ENCODE measurements at places on chromosomes 4 and X.

DNA sequence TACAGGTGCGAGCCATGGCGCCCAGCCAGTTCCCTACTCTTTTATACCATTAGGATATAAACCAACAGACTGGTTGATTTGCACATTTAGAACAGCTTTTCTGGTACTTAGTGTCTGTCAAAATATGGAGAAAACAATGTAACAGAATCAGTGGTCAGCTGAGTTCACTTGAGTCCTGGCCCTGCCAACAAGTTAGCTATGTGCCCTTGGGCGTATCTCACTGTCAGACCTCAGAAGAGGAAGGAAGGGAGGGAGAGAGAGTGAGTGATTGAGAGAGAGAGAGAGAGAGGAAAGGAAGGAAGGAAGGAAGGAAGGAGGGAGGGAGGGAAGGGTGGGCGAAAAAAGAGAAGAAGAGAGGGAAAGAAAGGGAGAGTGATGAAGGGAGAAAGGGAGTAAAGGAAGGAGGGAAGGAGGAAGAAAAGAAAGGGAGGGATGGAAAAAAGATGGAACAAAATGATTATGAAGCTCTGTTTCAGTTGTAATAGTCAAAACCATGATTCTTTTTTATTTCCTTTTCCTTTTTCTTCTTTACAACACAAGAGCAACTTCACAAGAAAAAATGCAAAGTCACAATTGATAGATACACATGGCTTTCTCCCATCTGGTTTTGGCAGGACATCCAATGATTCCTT, 55.7 kb upstream of the PDGFRA start:
- DNase-seq = no peak

GRCh38 chr4:26173619-26174018, 147.2 kb upstream of the RBPJ start:
- peak; percentile 51 for DNase-seq

GRCh38 chr4:3438847-3439180, 3.0 kb upstream of the HGFAC start:
- no peak for DNase-seq

- DNase-seq = no peak
Observed at GRCh38 chr4:186688150-186688943, 35.3 kb downstream of the FAT1 start.

- no peak for DNase-seq
Observed at GRCh38 chr4:13542577-13543031, 1.7 kb downstream of the NKX3-2 start.

GRCh38 chr4:137678796-137679195, 146.5 kb upstream of the PCDH18 start:
- DNase-seq = no peak

- no peak for DNase-seq
Observed at GRCh38 chr4:1222036-1222789, 26.7 kb downstream of the CTBP1 start.

DNA sequence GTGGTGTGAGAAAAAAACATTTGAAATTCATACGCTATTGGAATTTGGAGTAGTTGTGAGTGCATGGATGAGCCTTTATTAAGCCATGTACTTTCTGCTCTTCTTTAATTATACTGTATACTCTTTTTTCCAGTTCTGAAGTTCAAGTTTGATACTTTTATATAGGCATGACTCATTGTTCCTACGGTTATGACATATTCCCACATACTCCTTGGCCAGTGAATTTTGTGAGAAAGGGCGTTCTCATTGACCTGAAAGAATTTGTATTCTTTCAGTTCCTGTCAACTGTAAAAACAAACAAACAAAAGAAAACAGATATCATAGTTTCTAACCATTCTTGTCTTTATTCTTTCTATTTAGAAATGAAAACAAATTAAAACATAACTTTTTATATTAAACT, 407.3 kb downstream of the MAPK10 start:
- no peak for DNase-seq

- DNase-seq = peak; percentile 45
Observed at GRCh38 chr4:2763511-2763967, 7.4 kb upstream of the TNIP2 start.

- no peak for DNase-seq
Observed at GRCh38 chr4:6591313-6591712, 16.3 kb downstream of the MAN2B2 start.

- no peak for DNase-seq
Observed at GRCh38 chrX:36062778-36063177, 143.2 kb downstream of the CFAP47 start.

DNA sequence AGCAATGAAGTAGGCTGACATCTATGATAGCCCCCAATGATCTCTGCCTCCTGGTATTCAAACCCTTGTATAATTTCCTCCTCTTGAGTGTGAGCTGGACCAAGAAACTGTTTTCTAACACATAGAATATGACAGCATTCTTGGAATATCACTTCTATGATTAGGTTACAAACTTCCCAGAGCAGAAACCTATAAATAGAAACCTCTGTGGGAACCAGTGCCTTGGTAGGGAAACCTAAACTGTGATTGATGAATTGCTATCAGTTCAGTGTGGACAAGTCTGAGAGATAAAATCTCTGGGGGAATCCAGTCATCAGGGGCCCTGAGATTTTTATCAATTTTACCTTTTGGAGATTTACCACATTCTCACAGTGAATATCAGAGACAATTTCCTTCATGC, 756.5 kb upstream of the AGA start:
- DNase-seq = no peak

DNA sequence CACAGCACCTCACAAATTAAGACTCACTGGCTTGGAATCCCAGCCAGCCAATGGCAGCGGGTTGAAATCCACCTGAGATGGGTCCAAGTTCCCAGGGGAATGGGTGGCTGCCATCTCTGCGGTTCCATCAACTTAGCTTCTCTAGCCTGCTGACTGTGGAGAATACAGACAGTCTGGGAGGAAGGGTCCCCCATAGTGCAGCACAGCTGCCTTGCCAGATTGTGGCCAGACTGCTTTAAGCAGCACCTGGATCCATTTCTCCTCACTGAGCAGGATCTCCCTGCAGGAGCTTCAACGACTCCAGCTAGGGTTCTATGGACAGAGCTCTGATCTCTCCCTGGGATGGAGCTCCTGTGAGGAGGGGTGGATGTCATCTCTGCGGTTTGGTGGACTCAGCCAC, 51.8 kb downstream of the DCK start:
- no peak for DNase-seq

DNA sequence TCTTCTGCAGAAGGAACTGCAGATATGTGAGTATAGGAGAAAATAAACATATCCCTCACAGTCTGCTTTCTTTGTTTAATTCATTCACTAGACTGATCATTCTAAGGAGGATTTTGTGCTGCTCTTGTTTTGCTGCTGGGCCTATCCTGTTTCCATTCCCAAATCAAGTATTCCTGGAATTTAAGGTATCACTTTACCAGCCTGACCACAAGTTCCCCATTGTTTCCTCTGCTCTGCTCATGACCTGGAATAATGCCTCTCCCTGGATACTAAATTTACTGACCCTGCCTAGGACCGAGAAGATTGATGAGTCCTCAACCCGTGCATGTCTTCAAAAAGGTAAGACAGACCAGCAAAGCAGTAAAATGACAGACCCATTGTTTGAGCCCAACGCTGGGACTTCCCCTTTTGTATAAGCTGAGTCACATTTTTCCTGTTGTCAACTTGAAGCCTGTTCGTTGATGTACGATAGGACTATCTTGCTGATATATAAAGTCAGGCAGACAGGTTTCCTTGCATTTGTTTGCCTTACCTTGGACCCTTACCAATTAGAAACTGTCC, 85.5 kb upstream of the TET2 start:
- DNase-seq = no peak

DNA sequence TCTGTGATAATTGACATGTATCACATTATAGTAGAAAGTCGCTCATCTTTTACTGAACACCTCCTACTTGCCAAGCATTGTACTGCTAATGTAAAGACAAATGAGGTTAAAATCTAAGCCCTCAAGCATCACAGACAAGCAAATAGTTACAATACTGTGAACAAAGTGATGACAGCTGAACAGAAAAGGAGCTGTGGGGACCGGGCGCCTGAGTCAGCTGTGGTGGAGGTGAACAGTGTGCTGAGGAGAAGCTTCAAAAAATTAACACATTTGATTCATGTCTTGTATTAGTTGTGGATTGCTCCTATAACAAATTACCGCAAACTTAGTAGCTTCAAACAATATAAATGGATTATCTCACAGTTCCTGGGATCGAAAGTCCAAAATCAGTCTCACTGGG, 124.3 kb downstream of the MAPK10 start:
- DNase-seq = no peak

DNA sequence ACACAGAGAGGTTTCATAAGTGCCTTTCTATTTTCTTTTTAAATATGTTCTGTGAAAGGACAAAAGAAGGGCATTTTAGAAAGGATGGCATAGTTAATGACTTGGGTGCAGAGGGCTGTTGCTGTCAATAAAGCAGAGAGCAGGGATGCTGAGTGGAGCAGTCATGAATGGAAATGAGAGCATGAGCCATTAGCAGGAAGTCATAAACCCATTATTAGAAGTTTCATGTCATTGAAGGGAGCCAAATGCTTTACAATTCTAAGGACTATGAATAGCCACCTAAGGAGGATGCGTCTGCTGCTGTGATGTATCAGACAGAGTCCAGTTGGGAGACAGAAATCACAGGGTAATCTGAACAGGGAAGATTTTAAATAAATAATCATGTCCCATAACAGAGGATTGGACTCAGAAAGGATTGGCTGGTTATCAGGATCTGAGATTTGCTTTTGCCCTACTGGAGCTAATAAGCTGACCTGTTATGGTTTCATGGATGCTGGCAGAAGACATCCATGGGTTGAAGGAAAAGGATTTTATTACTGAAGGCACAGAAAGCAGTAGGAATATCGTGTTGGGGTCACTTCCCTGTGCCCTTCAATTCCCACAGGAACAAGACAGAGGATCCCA, 47.5 kb upstream of the WDR19 start:
- DNase-seq = no peak

DNA sequence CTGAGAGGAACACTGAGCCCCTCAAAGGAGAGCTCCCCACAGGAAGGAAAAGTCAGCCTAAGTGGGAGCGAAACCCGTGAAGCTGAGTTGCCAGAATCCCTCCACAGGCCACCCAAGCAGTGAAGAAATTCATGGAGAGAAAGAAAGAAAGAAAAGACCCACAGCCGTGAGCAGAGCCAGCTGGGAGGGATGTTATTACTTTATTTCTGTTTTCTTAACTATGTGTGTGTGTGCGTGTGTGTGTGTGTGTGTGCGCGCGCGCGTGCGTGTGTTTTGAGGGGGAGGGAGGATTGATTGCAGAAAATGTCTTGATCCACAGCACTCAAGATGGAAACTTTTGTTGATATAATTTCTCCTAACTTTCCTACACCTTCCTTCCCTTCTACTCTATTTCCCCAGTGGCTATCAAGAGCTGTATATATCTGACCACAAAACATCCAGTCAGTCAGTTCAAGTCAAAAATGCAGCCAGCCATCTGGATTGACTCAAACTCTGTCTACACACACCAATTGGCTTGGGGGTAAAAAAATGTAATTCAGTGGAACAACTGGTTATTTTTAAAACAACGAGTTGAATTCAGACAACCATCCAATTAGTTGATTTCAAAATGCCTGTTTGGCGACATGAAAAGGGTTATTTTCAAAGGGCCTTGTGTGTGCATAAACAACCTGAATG, 13.8 kb upstream of the GPC3 start:
- no peak for DNase-seq

GRCh38 chr4:11424000-11424399, 4.7 kb downstream of the HS3ST1 start:
- no peak for DNase-seq

Data from AG08396 (cell line).